HFFc6 (cell line): ENCODE measurements at places on chromosomes 3 and 15.
A peak's percentile ranks its signal among the peaks of the same experiment; 100 is the strongest.

GRCh38 chr3:156291272-156292123, 171.1 kb downstream of the KCNAB1 start:
- no peak for DNase-seq

DNA sequence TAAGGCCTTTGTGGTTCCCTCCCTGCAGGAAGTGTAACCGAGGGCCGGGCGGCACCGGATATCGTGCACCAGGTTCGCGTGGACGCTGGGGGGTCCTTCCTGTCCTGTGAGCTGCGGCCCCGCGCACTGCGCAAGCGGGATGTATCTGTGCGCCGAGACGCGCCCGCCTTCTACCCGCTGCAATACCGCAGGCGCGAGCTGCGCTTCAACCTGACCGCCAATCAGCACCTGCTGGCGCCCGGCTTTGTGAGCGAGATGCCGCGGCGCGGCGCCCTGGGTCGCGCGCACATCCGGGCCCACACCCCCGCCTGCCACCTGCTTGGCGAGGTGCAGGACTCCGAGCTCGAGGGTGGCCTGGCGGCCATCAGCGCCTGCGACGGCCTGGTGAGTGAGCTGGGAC, 35.9 kb downstream of the SAXO2 start:
- DNase-seq: no peak

DNA sequence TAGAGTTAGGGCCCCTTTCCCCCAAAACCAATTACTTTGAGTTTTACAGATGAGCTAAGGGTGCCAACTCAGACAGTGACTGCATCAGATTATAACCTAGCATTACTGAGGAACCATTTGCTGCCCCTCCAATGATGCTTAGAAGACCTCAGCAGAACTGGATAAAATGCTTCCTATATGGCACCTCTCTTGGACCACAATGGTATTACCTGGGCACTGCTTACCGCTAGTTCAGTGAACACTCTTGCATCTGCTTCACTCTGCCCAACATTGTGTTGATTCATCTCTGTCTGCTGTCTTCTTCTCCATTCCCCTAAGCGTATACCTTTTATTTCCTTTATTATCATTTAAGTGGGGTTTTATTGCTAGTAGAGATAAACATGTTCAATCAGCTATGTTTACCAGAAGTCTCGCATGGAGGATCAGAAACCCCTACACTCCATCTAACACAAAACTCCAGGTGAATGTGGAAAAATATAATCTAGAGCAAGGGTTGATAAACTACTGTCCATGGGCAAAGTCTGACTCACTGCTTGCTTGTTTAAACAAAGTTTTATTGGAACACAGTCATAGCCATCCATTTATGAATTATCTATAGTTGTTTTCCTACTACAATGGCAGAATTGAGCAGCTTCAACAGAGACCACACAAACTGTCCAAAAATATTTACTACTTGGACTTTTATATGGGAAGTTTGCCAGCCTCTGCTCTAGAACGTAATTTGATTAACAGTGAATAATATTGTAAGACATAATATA, 100.2 kb upstream of the PTX3 start:
- DNase-seq: peak; percentile 15

DNA sequence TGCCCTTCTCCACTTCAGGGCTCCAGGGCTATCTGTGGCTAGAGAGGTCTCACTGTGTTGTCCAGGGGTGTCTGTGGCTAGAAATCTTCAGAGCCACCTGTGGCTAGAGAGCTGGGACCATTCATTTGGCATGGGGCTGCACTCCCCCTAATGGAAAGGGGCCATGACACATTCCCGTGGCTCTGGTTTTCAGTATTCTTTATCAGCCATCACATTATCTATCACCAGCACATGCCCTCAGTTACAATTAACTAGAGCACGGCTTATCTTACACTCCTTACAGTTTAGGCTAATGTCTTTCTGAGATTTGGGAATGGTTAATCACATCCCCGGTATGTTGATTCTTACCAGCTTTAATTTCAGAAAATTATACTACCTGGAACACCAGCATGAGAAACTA, 128.6 kb downstream of the RORA start:
- no peak for DNase-seq

DNA sequence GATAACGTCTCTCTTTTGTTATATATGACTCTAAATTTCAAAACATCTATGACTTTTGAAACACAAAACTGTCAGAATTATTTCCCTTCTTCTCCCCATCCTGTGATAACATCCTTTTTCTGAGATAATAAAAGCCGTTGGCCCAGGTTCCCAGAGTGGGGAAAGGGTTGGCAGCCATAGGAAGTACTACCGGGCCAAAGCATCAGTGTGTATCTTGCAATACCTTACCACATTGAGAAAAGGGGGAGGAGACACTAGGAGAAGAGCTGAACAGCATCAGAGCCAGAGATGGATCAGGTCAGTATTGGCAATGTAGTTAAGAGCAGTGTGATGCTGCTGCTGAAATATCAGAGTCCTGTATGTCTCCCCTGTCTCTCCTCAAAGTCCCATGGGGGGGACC, 210.0 kb upstream of the PROK2 start:
- no peak for DNase-seq

GRCh38 chr15:37984368-37984767, 49.9 kb downstream of the TMCO5A start:
- no peak for DNase-seq

DNA sequence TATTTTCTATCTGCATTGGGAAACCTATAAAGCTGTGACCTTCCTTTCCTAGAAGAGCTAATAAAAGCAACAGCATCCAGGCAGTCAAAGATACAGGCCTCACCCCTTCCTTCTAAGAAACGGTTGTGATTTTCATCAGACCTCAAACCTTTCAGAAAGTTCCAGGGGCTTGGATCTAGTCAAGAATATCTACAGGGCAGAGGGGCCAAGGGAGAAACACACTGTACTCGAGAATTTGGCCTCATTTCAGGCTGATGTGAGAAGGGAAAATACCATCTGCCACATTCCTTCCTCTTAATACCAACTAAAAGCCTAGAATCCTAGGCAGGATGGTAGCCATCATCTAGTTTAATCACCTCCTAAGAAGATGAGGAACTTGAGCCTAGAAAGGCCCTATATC, 24.5 kb upstream of the BCL6 start:
- no peak for DNase-seq

- peak; percentile 73 for DNase-seq
Observed at GRCh38 chr3:124669470-124669869, 60.8 kb upstream of the UMPS start.

- DNase-seq: no peak
Observed at GRCh38 chr3:30741889-30742288, 135.5 kb downstream of the TGFBR2 start.

- no peak for DNase-seq
Observed at GRCh38 chr3:59779260-59779659, 729.4 kb upstream of the CFAP20DC start.

GRCh38 chr3:152595975-152596821, 238.7 kb upstream of the P2RY1 start:
- peak; percentile 41 for DNase-seq

DNA sequence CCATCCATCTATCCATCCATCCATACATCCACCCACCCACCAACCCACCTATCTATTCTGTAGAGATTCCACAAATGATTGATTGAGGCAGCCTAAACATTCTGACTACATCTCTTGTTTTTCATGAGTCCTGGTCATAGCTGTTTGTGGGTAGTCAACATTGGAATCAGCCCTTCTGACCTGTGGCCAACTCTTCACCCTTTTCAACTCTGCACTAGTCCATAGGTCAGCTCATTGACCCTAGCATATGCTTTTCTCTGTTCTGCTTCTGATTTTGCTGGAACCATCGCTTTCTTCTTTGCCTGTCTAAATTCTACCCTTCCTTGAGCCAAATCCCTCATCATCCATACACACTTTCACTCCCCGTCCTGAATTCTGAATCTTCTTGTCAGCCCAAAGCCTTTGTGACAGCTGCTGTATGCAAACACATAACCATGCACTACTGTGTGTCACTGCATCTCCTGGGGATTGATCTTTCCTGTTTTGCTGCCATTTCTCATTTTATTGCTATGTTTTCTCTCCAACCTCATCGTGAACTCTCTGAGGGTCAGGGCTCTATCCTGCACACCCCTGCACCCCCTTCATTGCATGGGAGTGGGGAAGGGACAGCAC, 16.8 kb upstream of the KCTD6 start:
- no peak for DNase-seq

- DNase-seq: no peak
Observed at GRCh38 chr3:29201604-29202003, 79.3 kb upstream of the RBMS3 start.

- no peak for DNase-seq
Observed at GRCh38 chr3:195104340-195104739, 166.6 kb downstream of the XXYLT1 start.

DNA sequence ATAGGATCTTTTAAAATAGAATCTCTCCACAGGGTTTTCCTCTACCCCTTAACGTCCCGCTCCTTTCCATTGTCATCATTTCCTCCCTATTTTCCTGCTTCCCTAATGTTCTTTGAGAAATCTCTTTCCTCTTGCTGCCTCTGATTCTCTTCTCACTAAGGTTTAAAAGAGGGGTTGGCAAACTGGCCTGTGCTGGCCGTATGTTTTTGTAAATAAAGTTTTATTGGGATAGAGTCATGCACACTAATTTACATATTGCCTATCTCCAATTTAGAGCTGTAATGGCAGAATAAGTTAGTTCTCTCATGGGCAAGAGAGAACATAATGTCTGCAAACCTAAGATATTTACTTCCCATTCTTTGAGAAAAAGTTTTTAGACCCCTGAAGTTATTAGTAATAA, 25.0 kb downstream of the MRPL3 start:
- DNase-seq: no peak

GRCh38 chr3:26472345-26472744, 150.2 kb upstream of the LRRC3B start:
- no peak for DNase-seq

- DNase-seq: no peak
Observed at GRCh38 chr3:169624533-169624972, 39.0 kb downstream of the MECOM start.

GRCh38 chr3:173396191-173397041, 1.1 kb upstream of the NLGN1 start:
- no peak for DNase-seq

DNA sequence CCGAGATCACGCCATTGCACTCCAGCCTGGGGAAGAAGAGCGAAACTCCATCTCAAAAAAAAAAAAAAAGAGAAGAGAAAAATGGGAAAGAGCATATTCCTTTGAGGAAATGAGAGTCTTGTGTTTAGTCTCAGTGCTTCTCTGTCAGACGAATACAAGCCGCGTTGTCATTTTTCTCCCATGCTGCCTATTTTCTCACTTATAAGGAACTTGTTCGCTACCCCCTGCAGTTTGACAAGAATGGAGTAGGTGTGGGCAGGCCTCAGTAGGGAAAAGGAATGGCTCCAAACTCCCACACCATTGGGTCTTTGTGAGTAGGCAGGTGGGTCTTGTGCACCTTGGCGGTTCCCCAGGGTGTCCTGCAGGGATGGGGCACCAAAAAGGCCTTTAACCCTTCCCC, 6.5 kb downstream of the GPR160 start:
- DNase-seq: no peak
